ENCODE measurements at places on chromosomes 11 and 22.

DNA sequence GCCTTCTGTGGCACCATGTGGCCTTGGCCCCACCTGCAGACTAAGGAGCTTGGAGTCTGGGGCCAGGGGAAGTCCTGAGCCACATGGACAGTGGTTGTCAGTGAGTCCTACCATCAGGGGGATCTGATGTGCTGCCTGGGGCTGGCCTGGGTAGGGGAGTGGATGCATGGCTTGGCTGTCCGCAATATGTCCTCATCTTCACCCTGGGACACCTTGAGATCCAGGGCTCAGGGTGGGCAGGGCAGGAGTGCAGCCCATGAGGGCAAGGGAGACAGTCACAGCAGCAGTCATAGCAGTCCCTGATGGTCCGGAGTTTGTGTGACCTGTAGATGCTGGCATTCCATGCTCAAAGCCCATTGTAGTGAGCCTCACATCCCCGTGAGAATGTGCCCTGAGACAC, 256.8 kb upstream of the B3GAT1 start:
- no peak for DNase-seq

DNA sequence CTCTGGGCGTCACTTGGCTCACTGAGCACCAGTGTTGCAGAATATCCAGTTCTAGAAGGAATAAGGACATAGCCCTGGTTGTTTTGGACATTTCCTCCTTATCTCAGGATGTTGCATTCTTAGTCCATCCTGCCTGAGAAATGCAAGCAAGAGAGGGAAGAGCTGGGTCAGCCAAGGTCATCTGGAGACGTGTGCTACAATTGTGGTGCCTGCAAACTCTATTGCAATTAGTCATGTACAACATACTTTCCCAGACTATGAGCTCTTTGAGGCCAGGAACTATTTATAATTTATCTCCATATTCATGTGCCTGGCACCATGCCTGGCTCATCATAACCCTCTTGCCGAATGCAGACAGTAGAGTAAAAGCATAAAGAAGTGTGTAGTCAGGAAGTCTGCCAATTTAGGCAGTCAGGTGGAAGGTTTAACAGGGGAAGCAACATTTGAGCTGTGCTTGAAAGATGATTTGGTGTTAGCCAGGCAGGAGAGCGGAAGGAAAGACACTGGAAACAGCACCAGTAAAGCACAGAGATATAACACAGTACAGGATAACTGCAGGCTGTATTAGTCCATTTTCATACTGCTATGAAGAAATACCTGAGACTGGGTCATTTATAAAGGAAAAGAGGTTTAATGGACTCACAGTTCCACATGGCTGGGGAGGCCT, 129.4 kb upstream of the PAX6 start:
- no peak for DNase-seq

DNA sequence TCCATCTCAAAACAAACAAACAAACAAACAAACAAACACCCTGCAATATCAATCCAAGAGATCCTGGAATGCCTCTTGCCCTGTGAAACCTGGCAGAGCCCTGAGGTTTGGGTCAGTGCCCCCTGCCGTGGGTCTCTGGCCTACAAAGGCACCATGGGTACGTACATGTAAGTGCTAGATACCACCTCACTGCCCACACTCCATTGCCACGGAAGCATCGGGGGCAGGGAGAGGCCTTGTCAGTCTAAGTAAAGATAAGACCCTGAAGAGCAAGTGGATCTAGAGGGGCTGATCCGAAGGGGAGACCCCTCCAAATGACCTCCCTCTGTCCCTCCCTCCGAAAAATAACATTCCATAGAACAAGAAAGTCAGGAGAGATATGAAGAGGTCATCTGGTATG, 2.0 kb upstream of the MIEF1 start:
- no peak for DNase-seq

- no peak for DNase-seq
Observed at GRCh38 chr11:18794956-18795355, 3.4 kb upstream of the PTPN5 start.

DNA sequence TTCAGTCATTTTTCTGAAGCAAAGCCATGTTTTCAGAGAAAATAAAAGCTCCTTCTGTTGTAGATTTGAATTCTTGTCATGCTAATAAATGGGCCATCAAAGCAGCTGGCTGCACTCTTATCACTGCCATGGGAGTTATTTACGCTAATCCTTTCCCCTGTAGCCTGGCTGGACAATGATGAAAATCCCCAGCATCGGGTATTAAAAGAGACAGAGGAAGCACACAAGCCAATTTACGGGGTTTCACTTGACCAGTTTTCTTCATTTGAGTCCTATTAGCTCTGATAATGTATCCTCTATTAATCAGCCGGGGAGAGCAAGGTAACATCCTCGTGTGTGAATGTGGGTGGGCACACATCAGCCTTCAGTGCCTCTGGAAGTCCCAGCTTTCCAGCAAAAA, 470.2 kb upstream of the API5 start:
- DNase-seq: no peak

- DNase-seq: no peak
Observed at GRCh38 chr11:12137005-12137690, 26.8 kb downstream of the MICAL2 start.

GRCh38 chr11:121688055-121688491, 235.3 kb upstream of the SORL1-AS1 start:
- DNase-seq: no peak

DNA sequence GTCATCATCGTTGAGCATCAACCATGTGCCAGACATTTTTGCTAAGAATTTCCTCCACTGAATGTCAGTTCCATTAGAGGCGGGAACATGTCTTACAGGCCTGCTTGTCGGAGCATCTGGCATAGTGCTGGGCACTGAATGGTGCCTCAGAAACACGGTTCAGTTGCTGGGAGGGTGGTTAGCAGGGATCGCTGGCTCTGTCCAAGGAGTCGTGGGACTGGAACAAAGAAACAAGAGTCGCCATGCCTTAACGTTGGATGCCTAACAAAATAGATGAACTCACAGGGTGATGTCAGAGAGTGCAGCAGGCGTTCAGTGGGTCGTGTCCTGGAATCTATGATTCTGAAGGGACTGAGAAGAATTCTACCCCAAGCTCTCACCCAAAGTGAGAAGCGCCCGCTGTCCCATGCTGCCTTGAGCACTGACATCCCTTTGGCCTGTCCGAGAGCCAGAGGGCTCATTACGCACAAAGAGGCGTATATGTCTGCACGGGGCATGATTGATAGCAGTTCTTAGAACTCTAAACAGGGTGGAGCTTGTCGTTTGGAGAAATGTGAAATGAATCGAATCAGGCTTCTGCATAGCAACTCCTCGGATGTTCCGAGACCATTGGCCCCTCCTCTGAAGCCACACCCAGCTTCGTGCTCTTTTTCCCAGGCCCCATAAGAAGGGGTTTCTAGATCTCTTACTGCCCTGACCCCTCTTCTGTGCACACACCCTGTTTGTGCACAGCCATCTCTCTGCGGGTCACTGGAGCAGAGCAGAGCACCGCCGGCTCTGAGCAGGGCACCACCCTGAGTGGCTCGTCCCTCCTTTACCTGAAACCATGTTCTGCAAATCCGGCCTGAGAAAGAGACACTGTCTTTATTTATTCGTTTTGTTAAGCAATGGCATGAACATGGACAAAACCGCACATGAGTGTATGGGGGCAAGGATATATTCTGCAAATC, 113.1 kb upstream of the B3GAT1 start:
- no peak for DNase-seq

- DNase-seq: peak; percentile 66
Observed at GRCh38 chr11:128195057-128195751, 392.2 kb downstream of the ETS1 start.

- DNase-seq: no peak
Observed at GRCh38 chr11:67027943-67028542, 5.1 kb downstream of the SYT12 start.

DNA sequence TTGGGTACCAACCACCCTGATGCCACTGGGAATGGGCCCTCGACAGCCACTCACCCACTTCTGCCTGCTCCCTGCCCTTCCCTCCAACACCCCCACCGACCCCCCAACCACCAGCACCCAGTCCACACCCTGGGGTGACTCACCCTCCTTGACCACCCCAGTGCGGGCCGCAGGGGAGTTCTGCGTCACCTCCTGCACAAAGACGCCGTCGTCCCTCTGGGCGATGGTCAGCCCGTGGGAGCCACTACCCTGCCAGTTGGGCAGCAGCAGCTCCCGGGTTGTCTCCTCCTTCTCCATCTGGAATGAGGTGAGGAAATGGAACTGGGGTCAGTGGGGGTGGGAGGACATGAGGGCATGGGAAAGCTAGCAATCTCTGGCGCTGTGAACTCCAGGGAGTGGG, 10.8 kb downstream of the AHNAK start:
- DNase-seq: no peak

Data from CD4-positive, alpha-beta T cell treated with Interleukin-6 at 100 ng/mL for 8 hours (primary cell).